Central memory CD4-positive, alpha-beta T cell (primary cell): ENCODE measurements at places on chromosomes 5 and 9.

DNA sequence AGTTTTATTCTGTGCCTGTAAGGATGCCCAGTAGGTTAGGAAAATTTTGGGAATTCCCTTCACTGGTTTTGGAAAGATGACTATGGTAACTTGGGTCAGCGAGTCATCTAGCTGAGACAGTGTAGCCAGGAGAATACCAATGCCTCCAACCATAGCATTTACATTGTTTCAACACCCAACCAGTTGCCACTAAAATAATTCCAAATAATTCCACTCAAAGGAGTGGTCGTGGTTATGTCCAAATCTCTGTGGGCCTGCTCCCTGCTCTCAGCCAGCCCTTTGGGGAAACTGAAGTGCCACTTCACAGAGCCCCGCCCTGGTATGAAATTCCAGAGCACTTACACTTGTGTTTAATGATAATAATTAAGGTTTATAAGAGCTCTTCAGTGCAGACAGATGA lies 310.5 kb downstream of the PLK2 start:
- DNase-seq, result no peak

DNA sequence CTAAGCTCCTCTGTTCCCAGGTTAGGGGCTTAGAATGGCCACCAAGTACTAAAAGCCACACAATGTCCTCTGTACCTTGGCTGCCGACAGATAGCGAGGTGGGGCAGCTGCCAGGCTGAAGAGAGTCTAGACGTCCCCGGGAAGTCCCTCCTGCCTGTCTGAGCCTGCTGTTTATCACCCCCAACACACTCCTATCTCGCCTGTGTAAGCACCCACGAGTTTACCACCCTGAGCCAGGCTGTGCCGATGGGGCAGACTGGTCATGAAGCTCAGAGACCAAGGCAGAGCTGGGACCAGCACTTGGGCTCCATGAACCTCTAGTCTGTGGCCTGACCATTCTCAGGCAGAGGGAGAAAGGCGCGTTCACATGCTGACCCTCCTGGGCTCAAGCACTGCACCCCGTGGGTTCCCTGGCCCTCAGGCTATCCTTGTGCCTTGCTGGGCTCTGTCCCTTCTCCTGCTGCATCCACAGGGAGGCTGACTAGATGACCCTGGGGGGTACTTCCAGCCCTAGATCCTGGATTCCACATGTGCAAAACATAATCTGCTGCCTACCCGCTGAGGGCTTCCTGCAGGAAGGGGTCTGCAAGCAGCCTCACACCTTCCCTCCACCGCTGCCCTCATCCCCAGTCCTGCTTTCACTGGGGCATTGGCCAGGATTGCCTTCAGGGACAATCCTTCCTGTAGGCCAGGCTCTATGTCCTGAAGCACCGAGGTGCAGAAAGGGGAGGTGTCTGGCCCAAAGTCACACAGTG lies 18.6 kb upstream of the SLC25A51 start:
- no peak for DNase-seq

DNA sequence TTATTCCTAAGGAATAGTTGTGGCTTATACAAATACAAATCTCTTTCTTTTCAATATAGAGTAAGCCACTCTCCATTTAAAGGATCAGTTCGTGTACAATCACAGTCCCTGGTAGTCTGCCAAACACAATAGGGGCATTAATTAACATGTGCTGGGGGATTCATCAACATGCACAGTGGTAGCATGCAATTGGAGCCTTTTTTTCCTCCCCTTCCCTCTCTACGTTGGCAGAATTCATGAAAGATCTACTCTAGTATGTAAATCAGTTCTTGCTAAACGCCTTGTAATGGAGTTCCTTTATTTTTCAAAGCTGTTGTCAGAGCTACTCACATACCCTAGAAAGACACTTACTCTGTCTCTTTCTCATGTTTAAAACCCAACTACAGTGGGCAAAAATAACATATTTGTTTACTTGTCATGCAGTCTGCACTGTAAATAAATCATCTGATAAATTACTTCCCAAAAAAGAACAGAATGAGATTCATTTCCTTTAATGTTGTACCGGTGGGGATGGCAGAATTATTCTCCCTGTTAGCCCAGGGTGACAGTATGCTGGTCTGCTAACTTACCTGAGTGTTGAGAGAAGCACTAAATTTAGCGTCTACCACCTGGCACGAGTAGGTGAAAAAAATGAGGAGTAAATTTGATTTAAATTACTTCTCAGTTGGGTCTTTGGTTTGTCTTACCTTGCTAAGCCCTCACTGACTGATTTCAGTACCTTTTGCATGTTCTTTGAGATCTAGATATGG lies 341.5 kb upstream of the CCNH start:
- DNase-seq, result no peak

GRCh38 chr9:137116728-137117127 lies 2.2 kb upstream of the DPP7 start:
- DNase-seq, result no peak

- DNase-seq, result no peak
These were observed 648.5 kb downstream of the BNC2 start for GRCh38 chr9:16221822-16222547.

DNA sequence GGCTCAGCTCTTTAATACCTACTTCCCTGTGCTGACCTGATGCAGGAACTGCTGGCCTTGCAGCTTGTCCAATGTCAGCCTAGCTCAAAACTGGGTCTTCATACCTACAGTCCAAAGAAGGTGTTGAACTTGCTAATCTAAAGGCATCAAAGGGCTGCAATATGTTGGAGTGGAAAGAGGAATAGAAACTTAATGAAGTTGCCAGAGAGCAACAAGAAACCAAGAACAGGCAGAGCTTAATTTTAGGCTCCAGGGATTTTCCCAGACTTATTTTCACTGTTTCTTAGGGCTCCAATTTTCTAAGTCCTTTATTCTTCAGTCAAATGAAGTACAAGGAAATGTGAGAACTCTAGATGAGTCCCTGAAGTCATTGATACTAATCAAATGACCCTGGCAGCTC lies 17.6 kb upstream of the ERCC6L2 start:
- no peak for DNase-seq

DNA sequence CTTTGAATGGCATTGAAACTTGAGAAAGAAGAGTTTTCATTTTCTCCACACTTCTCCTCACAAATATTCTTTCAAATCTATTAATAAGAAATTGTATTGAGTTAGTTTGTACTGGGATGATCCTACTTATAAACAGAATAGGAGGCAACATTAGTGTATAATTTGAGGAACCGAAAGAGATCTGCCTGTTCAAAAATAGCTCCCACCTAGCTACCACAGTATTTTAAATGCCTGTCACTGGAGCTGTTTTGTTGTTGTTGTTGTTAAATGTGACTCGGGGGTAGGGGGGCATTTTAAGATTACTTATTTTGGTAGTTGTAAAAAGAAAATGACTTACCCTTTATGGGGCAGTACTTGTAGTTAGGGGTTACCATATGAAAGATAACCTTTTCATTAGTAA lies 20.1 kb upstream of the HAPLN1 start:
- DNase-seq, result no peak

DNA sequence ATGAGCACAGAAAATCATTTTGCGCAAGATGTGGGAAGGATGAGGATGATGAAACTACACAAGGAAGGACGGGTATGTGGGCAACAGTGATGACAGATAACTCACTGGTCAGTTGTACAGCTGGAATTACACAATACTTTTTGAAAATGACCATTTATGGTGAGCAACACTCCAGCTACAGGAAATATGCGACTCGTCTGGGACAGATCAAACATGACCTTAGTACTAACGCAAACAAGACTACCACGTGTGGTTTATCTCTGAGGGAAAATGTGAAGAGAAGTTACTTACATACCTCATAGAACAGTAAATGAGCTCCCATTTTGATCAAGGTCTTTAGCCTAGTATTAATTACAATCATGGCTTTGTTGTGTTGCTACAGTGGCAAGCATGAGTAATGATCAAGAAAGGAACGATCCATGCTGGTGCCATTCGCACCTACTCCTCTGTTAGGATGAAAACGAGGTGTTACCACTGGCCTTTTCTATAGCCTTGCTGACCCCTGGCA lies 456.9 kb downstream of the BNC2 start:
- DNase-seq, result no peak

- no peak for DNase-seq
These were observed 4.9 kb downstream of the GTF3C5 start for GRCh38 chr9:133035669-133036068.

DNA sequence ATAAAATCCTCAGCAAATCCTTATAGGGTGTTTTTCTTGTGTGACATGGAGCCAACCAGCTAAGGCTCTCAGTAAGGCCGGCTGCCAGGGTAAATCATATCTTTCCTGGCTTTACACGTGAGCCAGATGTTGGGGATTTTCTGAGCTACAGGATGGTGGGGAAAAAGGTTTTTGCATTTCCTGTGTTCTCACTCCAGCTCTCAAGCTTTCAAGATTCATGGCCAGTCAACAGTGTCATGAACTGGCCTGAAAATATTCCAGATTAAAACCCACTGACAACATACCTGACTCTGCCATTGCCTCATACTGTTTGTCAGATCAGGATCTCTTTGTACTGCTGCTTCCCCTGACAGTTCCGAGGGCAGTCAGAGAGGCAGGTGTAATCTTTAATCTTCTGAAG lies 306.9 kb downstream of the GLIS3 start:
- no peak for DNase-seq

GRCh38 chr5:15554542-15554941 lies 54.6 kb downstream of the FBXL7 start:
- no peak for DNase-seq

DNA sequence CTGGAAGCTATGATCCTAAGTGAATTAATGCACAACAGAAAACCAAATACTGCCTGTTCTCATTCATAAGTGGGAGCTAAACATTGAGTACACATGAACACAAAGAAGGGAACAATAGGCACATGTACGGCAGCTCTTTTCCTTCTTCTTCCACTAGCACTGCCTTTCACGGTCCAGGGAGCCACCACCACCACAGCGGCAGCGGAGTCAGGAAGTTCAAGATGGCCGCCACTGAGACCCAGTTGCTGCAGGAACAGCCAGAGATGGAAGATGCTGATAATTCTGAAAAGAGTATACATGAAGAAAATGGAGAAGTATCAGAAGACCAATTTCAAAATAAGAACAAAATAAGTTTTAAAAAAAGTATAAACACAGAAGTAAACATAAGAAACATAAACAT lies 39.5 kb upstream of the TNFSF15 start:
- no peak for DNase-seq

DNA sequence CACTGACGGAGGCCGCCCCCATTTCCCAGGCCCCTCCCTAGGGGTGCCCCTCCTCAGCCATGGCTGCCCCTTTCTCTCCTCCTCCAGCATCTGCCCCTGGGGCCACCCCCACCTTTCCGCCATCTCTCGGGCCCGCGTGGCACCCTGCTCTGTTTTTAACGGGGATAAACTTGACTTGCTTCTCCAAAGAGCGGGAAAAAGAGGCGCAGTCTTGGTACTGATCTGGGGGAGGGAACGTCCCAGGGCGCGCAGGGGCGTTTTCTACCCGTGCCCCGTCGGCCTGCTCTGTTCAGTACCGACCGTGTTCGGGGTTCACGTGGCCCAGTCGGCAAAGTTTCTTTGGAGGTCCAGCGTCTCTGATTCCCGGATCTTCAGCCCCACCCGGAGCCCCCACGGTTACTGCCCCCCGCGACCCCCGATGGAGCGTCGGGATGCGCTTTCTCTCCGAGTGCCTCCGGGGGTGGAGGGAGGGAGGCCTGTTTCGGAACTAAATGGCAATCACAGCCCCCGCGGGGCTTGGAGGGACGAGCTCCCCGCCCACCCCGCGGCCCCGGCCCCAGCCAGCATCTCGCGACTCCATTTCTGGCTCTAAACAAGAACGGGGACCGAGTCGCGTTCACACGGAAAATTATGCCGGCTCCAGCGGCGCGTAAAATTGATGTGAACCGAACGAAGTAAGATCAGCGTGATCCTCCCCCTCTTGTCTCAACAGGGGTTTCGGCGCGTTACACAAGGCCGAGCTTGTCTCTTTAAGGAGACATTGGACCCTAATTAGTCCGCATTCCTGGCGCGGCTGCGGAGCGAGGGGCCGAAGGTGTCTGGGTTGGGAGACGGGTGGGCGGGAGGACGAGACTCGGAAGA lies 1.1 kb upstream of the TLE4 start:
- peak; percentile 14 for DNase-seq

GRCh38 chr9:91089405-91090129 lies 272.2 kb downstream of the AUH start:
- no peak for DNase-seq

GRCh38 chr5:142391058-142391845 lies 66.4 kb upstream of the SPRY4 start:
- DNase-seq, result no peak

DNA sequence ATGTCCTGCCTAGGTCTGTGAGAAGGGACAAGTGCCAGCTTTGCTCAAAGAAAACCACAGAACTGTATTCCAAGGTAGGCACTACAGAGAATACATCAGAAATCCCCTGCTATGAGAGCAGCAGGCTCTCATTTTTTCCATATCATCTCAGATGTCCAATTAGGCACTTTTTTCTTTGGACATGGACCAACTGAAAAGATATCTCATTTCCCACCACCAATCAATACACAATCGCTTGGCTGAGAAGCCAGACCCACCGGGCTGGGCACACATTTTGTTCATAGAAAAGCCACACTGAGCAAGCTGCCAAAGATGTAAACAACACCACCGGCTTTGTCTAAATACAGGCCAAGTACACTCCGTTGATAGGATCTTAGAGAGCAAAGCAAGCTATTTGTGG lies 25.9 kb downstream of the STOM start:
- no peak for DNase-seq

DNA sequence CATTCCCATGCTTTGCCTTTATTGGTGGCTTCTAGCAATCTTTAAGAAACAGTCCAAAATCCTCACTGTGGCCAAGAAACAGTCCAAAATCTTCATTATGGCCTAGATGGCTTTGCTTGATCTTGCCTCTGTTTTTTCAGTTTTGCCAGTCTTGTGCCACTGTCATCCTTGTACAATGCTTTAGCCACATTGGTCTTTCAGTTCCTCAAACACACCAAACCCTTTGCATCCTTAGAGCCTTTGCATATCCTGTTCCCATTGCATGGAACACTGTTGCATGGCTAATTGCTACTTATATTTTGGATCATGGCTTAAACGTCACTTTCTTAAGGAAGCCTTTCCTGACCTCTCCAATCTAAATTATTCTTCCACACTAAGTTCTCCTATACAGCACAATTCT lies 22.1 kb downstream of the MRRF start:
- no peak for DNase-seq
